NCI-H187 treated with DMSO at 0.1 percent for 48 hours (cell line): ENCODE measurements at places on chromosomes 16 and 17.

DNA sequence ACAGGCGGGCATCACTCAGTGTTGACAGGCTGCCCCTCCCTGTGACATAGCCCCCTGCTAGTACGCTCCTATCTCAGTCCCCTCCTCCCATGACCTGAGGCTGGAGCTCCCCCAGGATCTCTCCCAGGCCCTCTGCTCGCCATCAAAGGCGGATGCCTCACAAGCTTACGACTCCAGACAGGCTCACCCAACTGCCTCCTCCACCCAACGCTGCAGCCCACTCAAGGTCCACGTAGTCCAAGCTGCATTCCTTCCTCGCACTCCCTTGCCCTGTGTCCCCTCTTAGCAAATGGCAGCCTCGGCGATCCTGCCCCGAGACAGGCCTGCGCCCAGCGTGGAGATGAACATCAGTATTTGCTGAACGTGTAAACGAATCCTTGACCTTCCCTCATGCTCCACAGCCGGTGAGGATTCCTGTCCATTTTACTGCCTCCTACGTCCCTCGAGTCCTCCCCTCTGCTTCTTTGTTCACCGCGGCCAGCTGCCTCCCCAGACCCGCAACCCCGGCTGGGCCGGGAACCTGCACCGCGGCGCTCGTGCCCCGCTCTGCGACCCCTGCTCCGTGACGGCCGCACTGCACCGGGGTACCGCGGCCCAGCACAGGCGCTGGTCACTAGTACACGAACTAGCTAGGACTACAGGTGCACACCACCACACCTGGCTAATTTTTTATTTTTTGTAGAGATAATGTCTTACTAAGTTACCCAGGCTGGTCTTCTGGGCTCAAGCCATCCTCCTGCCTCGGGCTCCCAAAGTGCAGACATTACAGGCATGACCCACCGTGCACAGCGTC, 838 bp upstream of the TMEM97 start:
- no peak for DNase-seq

GRCh38 chr17:10033959-10034358, 128.9 kb upstream of the RCVRN start:
- DNase-seq, result no peak

GRCh38 chr17:77319211-77320043, 178.7 kb downstream of the SEC14L1 start:
- no peak for DNase-seq

DNA sequence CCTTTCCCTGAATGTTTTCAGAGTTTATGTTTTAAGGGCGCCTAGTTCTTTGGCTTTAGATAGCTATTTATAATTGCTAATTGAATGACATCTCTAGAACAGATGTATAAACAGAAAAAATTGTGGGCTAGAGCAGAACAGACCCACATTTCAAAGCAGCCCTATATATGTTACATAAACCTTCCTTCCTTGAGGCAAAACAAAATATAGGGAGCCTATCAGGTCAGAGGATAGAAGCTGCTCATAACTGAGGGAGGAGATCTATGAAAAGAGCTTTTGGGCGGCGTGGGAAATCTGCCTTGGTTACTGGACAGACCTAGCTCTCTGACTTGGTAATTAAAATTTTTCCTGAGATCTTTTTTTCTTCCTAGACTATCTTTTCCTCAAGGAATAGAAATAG, 68.4 kb downstream of the SPAG9 start:
- no peak for DNase-seq

- DNase-seq, result no peak
Observed at GRCh38 chr16:17306745-17307144, 164.0 kb downstream of the XYLT1 start.

DNA sequence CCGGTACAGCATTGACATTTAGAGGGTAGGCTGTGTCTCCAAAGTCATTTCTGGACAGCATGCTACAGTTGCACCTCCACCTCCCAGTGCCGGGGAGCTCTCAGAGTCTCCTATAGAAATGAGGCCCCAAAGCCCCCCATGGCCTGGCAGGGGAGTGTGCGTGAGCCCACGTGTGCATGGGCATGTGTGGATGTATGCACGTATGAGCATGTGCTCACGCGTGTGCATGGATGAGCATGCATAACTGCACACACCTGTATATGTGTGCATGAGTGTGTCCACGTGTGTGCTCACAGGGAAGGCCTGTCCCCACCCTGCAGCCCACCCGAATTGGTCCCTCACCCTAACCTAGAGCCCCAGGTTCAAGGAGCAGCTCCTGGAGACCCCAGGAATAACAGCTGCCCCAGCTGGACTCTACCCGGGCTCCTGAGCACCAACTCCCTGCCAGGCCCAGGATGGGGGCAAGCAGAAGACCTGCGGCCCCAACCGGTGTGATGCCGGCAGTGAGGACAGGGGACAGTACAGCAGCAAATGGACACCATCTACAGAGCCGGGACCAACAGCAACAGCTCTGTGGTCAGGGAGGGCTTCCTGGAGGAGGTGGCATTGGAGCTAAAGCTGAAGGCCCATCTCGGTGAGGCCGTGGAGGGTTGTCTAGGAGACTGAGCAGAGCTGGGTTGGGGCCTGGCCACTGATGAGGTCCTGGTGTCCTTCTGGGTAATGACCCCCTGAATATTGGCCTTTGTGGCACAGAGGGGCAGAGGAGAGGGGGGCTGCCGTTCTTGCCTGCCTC, 35.1 kb downstream of the ZNF469 start:
- DNase-seq, result no peak

DNA sequence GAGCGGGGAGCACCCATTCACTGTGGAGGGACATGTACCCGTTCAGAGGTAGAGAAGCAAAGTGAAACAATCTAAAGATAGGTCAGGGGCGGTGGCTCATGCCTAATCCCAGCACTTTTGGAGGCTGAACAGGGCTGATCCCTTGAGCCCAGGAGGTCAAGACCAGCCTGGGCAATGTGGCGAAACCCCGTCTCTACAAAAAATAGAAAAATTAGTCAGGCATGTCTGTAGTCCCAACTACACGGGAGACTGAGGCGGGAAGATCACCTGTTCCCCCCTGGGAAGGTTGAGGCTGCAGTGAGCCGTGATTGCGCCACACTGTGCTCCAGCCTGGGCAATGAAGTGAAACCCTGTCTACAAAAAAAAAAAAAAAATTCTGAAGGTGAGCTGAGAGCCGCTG, 21.7 kb downstream of the MYL4 start:
- DNase-seq, result no peak
